ENCODE measurements at places on chromosomes 4 and X.

DNA sequence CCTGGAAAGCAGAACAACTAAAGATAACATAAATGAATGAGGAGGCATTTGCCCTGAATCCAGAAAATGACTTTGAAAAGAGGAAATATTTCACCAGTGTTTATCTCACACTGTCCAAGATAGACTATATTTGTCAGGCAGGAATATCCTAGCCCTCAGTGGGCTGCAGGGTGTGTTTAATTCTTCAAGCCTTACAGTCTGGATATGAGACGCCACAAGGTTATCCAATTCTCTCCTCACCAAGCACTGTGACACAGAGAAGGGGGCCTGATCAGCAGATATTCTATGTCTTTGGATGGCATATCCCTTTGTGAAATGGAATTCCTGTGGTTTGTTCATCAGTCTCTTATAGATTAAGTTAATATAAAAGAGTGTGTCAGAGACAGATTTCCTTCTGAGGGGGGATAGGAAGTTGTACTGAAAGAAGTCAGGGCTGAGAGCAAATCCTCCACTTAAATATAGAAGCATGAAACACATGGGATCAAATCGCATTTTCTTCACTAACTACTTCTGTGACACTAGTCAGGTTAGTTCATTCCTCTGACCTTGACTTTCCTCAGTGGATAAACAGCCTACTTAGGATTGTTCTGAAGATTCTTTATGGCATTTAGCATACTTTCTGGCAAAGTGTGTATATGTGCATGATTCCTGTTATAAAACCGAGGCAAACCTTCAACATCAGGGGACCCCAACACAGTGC lies 6.8 kb upstream of the G3BP2 start:
- DNase-seq = no peak

DNA sequence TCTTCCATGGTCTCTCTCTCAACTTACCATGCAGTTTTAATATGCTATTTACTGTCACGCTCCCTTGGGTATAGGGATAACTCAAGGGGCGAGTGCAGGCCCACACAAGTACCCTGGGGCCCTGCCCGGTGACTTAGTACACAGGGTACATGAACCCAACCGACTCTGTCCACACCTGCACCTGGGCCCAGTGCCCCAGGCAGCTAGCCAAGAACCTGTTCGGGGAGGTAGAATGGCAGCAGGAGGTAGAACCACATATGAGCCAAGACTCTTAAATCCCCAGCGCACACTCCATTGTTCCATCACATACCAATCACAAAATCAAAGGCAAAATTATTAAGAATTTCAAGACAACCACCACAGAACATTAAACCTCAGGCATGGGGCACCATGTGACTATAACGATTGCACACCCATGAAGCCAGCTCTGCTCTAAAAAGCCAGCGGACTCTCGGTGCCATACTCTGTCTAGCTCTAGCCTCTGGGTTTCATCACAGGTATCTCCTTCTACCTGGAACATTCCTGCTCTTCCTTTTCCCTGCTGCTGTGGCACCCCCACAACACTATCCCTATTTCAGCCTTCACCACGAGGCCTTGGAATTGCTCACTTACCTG lies 14.6 kb downstream of the PHF8 start:
- DNase-seq = no peak

GRCh38 chr4:182483685-182484084 lies 240.5 kb downstream of the TENM3 start:
- no peak for DNase-seq

GRCh38 chr4:165095291-165095690 lies 17.4 kb downstream of the TMEM192 start:
- DNase-seq = no peak

- no peak for DNase-seq
These were observed 18.6 kb upstream of the FRMD7 start for GRCh38 chrX:132146456-132146855.
